Activated CD8-positive, alpha-beta memory T cell treated with anti-CD3 and anti-CD28 coated beads for 4 hours (primary cell): ENCODE measurements at places on chromosomes 3 and 15.

DNA sequence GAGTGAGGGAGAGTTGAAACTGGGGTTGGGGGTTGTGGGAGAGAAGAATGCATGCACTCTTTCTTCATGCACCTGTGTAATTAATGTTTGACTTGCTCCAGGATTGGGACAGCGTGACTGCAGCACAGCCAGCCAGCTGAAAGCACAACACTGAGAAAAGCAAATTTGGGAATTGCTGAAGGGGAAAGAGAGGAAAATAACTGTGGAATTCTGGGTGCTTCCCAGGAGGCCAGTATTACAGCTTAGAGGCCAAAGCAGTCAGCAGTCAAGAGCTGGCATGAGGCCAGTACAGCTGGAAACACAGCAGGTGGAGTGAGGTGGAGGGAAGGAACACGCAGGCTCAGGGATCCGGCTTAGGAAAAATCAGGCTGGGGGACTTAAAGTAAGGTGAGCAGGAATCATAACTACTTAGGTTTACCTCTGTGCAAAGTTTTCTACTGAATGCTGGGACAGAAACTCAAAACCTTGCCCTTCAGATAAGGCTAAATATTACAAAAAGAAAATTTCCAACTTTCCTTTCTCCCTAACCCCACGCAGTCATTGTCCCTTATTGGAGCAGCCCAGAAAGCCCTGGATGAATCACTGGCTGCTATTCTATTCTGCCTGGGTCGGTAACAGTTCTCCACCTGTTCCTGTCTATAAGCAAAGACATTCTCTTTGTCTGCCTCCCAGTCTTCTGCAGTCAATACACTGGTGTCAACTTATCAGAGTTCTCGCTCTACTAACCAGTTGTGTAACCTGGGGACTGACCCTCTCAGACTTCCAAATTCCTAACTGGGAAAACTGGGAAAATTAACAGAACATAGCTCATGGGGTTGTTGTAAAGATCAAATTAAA, 167.2 kb downstream of the MAGI1 start:
- DNase-seq = no peak

DNA sequence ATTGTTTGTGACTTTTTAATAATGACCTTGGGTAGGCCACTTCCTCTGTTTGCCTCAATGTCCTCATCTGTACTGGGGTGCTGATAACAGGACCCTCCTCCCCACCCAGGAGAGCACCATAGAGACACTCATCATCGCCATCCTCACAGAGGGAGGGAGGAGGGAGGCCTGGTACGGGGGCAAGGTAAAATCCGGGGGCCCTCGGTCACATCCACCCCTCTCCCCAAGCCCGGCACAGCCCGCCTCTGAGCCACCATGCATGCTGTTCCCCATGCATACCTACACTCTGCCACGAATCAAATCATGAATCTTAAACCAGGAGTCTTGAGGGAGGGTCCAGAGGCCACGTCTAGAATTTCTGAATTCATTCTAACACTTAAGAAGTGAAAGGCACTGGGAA, 74.9 kb upstream of the IQSEC1 start:
- no peak for DNase-seq

DNA sequence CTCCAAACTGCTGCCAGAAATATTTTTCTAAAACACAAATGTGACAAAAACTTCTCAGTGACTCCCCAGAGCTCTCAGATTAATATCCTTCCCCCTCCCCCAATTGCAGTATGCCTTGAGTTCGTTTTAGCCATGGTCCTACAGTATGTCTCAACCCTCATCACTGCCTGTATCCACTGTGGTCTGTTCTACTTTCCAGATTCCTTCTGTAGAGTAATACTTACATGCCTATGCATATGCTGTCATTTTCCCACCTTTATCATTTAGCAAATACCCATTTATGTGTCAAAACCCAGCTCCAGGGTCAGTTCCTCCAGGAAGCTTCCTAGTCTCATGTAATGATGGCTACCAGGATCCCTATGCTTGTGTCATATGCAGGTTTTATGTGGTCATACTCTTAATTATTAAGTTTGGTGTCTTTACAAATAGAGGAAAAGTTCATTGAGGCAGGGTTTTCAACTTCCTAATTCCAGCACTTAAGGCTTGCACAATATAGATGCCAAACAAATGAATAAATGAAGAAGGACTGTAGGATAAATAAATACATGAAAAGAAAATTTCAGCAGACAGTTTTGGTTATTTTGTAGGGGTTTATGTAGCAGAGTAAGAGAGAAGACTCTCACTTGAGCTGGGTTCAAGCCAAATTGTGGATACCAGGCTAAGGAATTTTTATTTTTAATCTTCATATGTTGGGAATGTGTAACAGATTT, 170.8 kb downstream of the ALCAM start:
- DNase-seq = no peak

- no peak for DNase-seq
These were observed 84.6 kb upstream of the KLF13 start for GRCh38 chr15:31241888-31242522.

DNA sequence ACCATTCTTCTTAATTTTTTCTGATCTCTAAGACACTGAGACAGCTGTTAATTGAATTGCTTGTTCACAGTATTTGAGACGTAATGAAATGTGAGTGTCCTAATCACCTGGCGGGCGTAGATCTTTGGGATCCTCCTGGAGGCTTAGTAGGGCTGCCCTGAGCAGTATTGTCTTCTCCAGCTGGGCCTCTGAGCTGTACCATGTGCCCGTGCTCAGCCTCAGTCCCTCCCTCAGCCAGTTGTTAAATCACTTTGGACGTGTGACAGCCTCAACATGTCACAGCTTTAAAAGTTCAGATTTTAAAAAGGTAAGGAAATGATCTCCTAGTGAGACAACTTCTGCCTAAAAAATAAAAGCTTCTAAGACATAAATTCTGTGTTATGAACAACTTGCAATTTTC, 35.5 kb downstream of the IGF1R start:
- no peak for DNase-seq

DNA sequence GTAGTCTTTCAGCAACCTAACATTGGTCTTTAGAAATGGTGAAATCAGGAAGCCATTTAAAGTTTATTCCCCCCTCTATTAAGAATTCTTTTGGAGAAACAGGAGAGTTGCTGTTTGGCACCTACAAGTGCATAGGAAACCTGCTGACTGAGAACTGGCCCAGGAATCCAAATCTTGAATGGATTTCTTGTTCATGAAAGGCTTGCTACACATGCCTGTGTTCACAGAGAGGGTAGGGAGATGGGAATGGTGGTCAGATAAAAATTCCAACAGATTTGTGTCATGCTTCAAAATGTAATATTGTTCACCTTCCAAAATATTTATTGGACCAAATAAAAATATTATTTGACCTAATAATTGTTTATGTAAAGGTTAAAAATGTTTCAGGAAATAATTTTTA, 24.2 kb upstream of the ZPLD1 start:
- no peak for DNase-seq

DNA sequence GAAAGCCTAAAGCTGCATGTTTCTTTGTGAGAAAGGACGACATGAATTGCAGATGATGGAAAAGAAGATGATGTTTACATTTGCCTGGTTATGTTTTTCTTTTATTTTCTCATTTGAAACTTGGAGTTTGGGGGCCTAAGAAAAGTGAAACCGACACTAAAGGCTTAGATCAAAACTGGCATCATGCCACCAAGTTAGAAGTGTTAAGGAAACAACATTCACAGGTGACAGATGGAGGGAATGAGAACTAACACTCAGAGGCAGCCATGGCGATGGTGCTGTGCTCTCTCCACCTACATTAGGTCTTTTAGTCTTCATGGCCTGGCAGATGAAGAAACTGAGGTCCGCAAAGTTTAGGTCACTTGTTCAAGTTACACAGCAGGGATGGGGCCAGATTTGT, 923.6 kb downstream of the TUSC7 start:
- DNase-seq = no peak

- DNase-seq = no peak
These were observed 1.4 kb upstream of the CHRNA7 start for GRCh38 chr15:32028921-32029320.

DNA sequence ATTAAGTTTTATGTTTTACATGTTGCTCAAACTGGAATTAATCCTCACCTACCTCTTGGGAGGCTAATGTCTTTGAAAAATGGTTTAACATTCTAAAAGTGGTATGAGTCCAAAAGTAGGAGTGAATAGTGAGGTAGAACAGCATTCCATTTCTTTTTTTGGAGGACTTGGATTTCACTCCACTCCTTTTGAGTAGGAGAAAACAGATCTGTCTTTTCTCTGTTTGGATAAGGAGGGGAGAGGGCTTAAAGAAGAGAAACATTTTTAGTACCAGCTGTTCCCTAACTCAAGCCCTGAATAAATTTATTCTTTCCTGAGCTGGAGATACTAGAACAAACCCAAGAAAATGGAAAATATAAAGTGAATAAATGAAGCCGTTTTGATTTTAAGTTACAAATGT, 687.9 kb downstream of the MECOM start:
- no peak for DNase-seq

DNA sequence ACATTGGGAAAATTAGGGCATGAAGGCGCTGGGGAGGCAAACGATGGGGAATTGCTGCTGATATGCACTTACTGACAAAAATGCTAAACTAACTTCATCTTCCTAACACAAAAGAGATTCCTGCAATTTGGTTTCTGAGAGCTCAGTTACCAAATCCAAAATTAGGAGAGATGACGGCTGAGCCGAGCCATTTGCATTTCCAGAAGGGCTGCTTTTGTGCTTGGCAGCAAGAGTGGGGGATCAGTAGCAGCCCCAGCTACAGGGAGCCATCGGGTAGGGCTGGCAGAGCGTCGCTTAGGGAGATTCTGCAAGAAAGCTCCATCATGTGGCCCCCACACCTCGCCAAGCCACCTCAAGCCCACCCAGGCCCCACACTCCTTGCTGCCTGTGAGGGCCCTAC, 16.1 kb upstream of the DUSP7 start:
- no peak for DNase-seq

DNA sequence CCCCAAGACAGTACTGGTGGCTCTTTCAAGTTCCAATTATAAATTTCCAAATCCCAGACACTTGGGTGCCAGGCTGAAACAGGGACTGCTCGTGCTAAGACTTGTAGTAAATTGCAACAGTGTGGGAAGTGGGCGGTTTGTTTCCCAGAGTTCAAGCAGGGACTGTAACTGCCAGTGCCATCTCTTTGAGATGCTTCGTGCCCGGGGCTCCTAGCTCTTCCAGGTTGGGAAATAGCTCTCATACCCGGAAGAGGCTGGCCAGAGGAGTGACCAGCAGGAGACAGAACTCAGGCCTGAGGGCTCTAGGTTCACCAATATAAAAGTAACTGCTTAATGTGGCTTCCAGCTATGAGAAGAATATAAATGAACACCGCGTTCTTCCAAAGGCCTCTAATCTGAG, 54.0 kb upstream of the NEO1 start:
- DNase-seq = no peak

GRCh38 chr15:84631706-84632272, 22.3 kb downstream of the WDR73 start:
- DNase-seq = no peak

DNA sequence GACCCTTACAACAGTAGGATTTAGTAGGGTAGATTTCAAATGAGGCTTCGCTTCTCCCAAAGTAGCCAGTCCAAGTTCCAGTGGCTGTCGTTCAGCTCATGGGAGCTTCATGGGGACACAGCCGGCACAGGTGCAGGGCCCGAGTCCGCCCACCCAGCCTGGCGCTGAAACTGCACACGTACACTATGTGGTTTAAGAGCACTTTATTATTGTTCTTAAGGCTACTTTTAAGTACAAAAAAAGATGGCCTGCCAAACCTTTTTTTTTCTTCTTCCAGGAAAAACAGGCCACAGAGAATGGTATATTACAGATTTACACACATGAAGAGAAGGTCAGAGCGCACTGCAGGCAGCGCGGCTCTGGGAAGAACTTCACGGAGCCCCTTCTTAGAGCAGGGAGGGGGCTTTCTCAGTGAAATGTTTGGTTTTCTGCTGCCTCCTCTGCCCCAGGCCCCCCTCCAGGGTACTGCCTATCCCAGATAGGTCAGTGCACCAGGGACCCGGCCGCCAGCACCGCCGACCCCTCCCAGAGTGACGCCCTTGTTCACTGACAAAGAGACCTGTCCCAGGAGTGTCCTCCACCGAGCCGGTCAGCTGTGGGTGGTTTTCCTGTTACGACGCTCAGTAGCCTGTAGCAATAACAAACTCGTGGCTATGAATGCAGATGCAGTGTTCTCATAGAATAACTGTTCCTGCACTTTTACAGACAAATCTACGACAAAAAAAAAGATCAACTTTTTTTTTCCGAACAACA, 87.7 kb downstream of the VGLL4 start:
- DNase-seq = no peak

GRCh38 chr3:186798239-186798874, 7.9 kb downstream of the RFC4 start:
- DNase-seq = no peak

DNA sequence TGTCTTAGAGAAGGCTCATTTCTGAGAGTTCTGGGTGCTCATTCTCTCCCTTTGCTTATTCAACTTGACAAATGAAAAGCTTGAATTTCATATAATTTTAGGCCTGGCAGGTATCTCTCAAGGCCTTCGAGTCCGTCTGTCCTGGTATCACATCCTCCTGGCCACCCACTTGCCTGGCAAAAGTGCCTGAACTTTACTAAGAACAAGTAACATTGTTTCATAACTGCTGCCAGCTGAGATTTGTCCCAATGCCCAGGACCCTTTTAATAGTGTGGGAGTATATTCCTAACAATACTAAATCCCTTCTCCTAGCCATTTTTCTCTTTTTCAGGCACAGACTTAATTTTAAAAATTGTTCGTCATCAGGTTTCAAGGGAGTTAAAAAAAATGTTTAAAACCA, 18.1 kb downstream of the LARP6 start:
- DNase-seq = no peak

DNA sequence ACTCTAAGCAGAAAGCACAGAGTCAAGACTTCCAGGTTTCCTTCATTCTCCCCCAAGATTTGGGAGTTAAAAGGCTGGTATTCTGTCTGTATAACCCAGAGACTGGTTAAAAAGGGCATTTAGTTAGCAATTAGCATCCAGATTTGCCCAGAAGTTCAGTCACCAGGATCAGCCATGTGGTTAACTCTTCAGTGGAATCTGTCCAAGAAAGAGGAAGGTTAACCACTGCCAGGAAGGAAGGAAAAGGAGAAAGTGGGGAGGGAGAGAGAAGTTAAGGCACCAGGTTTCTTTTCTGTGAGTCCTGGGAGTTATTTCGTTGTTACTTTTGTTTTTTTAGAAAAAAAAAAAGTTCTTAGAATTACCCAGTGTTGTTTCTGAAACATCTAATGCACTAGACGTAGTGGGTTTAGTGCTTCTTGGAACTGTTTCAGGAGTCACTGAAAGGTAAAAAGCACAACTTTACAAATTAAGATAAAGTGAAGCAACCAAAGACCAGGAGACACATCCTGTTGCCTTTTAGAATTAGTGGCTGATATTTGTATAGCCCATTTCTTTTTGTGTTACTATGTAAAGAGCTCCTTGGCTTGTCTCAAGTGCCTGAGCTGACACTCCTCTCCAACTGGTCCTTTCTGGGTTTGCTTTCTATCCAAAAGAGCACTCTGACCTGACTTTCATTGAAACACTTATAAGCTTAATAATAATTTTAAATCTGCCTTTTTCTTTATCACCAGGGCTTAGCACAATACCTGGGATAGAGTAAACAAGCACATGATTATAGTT, 128.6 kb downstream of the ABI3BP start:
- DNase-seq = no peak
